ENCODE measurements at places on chromosomes 16 and 17.

DNA sequence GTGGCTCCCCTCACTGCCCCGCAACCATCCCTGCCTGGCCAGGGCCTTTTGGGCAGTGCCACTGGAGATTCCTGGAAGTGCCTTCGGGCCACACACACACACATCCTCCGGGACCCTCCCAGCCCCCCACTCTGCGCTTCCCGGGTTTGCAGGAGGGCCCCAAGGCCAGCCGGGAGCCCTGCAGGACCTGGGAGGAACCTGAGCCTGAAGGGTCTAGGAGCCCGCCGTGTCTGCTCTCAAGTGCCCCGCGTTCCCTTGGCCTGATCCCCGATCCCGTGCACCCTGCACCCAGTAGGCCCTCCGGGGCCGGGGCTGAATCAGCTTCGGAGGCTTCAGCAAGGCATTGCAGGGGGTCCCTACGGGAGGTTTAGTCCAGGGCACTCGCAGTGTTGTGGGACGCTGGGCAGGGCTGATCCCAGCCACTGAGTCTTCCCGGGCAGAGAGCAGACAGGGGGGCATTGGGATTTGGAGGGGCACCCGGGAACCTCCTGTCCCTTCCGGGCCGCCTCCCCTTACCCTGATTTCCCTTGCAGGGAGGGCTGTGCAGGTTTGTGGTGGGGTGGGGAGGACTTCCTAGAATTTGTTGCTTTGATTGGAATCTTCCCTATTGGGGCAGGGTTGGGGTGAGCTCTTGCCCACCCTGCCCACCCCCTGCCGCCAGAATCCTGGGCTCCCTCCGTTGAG lies 36.9 kb downstream of the TMEM235 start:
- DNase-seq = no peak

DNA sequence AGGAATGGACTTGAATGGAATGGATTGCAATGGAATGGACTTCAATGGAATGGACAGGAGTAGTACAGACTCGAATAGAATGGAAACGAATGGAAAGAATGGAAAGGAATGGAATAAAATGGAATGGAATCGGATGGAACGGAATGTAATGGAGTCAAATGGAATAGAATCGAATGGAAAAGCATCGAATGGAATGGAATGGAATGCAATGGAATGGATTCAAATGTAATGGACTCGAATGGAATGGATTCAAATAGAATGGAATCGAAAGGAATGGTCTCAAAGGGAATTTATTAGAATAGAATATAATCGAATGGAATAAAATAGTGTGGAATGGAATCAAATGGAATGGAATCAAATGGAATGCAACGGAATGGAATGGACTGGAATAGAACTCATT lies 484.9 kb upstream of the WSB1 start:
- DNase-seq = no peak

DNA sequence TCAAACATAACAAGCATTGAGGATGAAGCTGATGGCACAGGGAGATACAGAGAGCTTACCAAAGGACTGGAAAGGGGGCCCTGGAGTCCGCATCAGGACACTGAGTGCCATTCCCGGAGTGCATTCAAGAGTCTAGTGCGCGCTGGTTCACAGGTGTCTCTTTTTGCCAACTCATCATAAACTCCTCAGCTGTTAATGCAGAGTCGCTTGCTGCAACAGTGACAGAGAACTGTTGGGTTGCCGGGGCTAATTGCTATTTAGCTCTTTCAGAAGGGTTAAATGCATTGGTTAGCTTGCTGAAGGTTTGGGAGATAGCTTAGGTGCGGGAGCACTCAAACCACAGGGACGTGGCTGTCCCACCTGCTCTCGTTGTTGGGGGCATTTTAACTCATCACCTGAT lies 1091.6 kb upstream of the EEF2KMT start:
- DNase-seq = no peak

DNA sequence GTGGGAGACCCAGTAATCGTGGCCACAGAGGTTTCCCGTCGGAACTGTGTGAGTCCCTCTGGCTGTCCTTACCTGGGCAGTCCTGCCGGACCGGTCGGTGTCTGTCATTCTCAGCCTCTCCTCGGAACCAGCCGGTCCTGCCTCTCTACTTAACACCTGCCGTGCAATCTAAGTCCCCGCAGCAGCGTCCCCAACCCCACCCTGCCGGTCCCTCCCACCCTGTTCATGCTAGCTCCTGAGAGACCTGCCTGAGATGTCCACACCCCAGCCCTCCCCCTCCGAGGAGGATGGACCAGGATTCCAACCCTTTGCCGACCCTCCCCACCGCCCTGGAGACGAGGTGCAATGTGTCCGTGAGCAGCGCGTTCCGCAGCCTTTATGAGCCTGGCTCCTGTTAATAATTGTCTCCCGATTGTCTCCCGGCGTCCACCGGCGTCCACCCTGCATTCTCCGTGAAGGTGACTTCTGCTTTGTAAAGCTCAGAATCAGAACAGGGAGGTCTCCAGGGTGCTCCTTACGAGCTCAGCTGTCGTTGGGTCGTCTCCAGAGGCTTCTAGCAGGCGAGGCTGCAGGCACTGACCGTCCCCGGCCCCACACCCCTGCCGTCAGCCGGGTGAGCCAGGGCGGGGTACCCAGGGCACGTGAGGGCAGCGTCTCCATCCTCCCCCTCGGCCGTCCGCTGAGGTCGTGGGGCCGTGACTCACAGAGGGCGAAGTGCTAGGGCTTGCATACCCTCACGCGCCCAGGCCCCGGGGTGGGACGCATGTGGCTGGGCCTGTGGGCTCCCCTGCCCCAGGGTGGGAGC lies 10.1 kb downstream of the METRNL start:
- no peak for DNase-seq

Data from fibroblast of upper back skin (primary cell).